ENCODE measurements at places on chromosomes 13 and 19.

GRCh38 chr13:94620286-94620896 lies 18.7 kb downstream of the GPR180 start:
- peak; percentile 19 for DNase-seq

DNA sequence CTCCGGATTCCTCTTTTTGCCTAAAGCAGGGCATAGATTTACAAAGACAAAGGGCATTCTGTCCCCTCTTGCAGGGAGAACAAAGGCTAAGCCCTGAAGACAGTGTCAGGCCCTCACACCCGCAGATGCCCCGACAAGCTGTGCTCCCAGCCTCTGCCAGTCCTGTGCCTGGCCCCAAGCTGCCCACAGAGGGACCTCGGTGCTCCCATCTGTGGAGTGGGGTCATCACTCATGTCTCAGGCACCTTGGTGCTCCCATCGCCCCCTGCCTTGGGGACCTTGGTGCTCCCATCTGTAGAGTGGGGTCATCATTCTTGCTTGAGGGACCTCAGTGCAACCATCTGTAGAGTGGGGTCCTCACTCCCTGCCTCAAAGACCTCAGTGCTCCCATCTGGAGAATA lies 24.3 kb downstream of the C13orf46 start:
- no peak for DNase-seq

DNA sequence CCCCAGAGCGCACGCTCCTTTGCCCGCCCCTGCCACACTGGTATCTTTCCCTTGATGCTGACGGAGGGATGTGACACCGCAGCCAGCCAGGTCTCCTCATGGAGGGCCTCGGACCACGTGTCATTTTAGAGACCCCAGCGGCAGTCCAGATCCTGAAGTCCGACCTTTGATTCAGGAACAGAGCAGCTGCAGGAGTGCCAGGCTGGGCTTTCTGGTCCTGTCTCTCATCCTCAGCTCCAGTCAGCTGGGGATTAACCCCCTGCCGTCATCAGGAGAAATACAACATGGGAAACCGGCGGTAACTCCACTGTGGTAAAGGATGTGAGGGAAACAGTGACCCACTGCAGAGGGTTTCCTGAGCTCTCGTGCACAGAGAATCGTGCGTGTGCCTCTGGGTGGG lies 140.6 kb downstream of the SIPA1L3 start:
- no peak for DNase-seq

- no peak for DNase-seq
Observed at GRCh38 chr19:28436320-28436719, 776.6 kb downstream of the UQCRFS1 start.

DNA sequence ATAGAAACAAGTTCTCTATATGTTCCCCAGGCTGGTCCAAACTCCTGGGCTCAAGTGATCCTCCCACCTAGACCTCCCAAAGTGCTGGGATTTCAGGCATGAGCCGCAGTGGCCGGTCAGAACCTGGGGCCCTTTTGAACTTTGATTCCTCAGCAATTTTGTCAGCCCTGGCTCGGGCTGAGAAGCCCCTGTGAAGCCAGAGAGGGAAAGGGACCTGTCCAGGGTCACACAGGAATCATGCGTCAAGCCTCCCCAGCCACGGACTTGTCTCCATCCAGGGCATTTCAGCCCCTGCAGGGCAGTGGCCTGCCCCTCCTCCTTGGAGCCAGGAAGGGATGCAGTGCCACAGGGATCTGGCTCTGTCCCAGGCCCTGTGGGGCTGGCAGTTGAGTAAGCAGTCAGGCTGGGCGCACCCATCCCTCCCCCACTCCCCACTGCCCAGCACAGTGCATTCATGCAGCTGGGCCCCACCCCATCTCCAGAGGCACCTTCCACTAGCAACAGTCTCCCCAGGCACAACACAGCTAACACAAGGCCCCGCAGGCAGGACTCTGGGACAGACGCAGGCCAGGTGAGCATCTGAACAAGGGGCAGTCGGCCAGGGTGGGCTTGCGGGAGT lies at the start of gene CAPS:
CAPS (plus strand) TSS at position 516 of the 619 bp plus-strand sequence. CDS start 153 bp downstream, outside the sequence.
- DNase-seq, result no peak
